Lower lobe of right lung (tissue), 2 donors: ENCODE measurements at places on chromosomes 5 and 9. TPM values are rescaled to one million over a fixed set of nuclear protein-coding genes. Genes with fewer than 3 reads are reported as not detected.
A peak's percentile ranks its signal among the peaks of the same experiment; 100 is the strongest.

DNA sequence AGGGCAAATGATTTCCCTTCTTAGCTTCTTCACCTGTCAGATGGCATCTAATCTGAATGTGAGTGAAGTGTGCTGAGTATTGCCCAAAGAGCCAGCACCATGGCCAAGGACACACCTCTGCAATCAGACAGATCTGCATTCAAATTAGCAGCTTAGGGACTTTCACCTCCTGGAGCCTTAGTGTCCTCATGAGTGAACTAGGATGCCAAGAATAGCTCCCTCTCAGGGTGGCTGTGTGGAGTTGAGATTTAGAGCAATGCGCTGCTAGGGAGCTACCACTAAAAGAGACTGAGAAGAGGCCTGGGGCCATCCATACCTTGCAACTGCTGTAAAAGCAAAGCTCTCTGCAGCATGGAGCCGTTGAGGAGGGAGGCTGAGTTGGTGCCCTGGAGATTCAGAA, 1.4 kb downstream of the CIZ1 start:
- H3K4me1 ChIP-seq, result peaks cover 20% of the 10 kb centered on the region
- no peak overlapping the region for H3K4me3 ChIP-seq
- no peak overlapping the region for H3K27ac ChIP-seq
- H3K27me3 ChIP-seq, result no peaks in the 10 kb centered on the region
- no peak for DNase-seq
- H3K36me3 ChIP-seq, result peaks cover 46% of the 10 kb centered on the region

- H3K36me3 ChIP-seq, result no peaks in the 10 kb centered on the region
- H3K27ac ChIP-seq, result no peak overlapping the region
- no peak for DNase-seq
- H3K27me3 ChIP-seq, result no peaks in the 10 kb centered on the region
- no peak overlapping the region for H3K4me3 ChIP-seq
Observed at GRCh38 chr5:170306381-170306831, 8.8 kb upstream of the LCP2 start.

The ADAMTS16 gene
- total RNA-seq, result 1.1 TPM

The IL4 gene
- not detected for total RNA-seq

The TAS2R1 gene
- not detected for total RNA-seq

DNA sequence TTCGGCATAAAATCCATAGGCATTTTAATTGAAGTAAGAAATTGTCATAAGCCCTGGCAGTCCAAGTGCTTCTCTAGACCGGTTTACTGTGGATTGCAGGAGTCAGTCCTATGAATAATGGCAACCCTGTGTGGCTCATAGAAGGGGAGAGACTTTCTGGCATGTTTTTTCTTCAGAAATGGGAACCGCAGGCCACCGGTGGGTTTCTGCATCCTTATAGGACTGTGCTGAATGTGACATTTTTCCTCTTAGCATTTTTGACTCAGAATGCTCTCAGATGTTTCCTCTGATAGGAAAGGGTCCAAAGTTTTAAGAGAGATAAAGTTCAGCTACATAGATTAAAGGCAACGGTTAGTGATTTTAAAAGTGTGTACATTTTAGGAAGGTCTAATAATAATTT, 6.3 kb downstream of the DAPK1 start:
- DNase-seq, result no peak
- H3K4me3 ChIP-seq, result no peak overlapping the region
- H3K27ac ChIP-seq, result peak overlapping the region; percentile 13
- H3K27me3 ChIP-seq, result no peaks in the 10 kb centered on the region
- peaks cover 53% of the 10 kb centered on the region for H3K4me1 ChIP-seq

DNA sequence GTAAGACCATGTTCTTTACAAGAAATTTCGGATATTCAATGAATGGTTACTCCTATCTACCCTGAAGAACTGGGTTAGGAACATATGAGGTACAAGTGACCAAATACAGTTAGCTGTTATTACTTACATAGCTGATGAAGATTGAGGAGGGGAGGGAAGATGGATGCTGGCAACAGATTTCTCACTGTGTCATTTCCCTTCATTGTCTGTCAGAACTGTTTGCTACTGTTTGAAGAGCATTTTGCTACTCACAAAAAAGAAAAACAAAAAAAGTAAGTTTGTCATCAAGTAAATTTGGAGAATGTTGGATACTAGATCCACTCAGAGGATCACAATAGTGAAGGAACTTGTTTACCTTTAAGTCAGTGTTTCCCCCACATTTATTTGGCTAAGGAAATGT, 53.7 kb downstream of the ENC1 start:
- no peak overlapping the region for H3K4me3 ChIP-seq
- no peak overlapping the region for H3K27ac ChIP-seq
- no peaks in the 10 kb centered on the region for H3K27me3 ChIP-seq

The IL17B gene
- total RNA-seq, result not detected

The FGD3 gene
- 23.9 TPM for total RNA-seq

The MYORG gene
- total RNA-seq, result 4.8 TPM

DNA sequence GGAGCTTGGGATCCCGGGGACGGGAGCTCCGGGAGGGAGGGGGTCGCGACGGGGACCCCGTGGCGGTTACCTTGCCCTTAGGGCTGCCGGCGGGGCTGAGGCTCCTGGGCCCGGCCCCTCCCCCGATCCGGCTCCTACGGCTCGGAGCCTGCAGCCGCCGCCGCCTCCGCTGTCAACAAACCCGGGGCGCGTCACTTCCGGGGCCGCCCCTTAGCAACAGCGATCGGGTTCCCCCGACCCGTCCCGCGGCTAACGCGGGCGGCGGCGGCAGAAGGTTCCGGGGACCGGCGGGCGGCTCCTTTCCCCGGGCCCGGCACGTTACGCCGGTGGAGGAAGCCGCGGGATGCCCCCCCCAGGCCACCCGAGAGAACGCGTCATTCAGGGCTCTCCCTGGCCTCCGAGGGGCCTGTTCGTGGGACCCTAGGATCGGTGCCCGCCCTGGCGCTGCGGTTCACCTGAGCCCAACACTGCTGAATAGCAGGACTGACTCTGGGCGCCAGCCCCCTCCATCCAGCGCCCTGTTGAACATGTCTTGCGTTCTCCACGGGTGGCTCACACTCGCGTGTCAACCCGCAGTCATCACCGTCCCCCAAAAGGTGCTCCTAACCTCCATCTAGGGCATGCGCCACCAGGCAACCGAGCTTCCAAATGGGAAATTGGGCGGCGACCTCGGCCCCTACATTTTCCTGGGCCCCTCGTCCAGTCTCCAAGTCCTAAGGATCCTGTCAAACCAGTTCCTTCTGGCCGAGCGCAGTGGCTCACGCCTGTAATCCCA, at the start of gene ZER1:
ZER1 (minus strand) TSS at position 183 of the 775 bp plus-strand sequence. CDS start 16,362 bp downstream, outside the sequence.
- H3K36me3 ChIP-seq, result peaks cover 9% of the 10 kb centered on the region
- DNase-seq, result peak; percentile 97
- H3K4me1 ChIP-seq, result peaks cover 24% of the 10 kb centered on the region
- H3K27me3 ChIP-seq, result no peaks in the 10 kb centered on the region

- peak overlapping the region; percentile 37 for H3K27ac ChIP-seq
- peak overlapping the region; percentile 52 for H3K4me3 ChIP-seq
- peak; percentile 61 for DNase-seq
- H3K4me1 ChIP-seq, result peaks cover 3% of the 10 kb centered on the region
- H3K27me3 ChIP-seq, result no peaks in the 10 kb centered on the region
- no peaks in the 10 kb centered on the region for H3K36me3 ChIP-seq
Observed at GRCh38 chr5:59587489-59588337, 305.8 kb downstream of the PDE4D start.

DNA sequence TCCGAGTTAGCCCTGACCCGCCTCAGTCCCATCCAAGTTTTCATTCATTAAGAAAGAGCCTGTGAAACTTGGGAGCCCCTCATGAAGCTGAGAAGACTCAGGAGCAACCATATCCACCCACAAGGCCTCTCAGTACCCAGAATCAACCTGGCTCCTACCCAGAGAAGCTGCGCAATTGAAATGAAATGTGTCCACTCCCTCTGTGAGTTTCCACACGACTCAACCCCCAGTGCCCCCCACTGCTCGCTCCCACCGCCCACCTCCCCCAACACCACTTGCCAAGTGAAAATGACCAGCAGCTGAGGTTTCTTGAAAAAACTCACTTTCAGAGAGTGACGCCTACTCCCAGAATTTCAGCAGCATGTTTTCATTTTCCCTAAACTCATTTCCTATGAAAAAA, 104.6 kb downstream of the CDK5RAP2 start:
- peaks cover 23% of the 10 kb centered on the region for H3K4me1 ChIP-seq
- DNase-seq, result no peak
- H3K4me3 ChIP-seq, result no peak overlapping the region
- peaks cover 47% of the 10 kb centered on the region for H3K36me3 ChIP-seq

DNA sequence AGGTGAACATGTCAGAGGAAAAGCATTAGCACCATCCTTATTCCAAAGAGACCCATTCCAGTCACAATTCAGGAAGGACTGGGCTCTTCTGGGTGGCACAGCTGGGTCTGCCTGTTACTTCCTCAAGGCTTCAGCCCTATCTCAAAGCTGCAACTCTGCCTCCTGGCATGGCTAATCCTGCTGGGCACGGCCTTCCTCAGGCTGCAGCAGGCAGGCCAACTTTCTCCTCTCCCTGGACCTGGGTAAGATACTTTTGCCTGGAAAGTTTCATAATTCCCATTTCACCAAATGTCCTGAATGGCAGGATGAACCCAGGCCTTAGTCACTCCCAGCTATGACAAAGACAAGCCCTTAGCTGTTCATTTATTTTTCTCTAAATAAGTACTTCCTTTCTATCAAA, 50.1 kb downstream of the MACROH2A1 start:
- no peaks in the 10 kb centered on the region for H3K27me3 ChIP-seq
- H3K4me3 ChIP-seq, result no peak overlapping the region
- peaks cover 93% of the 10 kb centered on the region for H3K36me3 ChIP-seq
- H3K27ac ChIP-seq, result no peak overlapping the region
- H3K4me1 ChIP-seq, result peaks cover 5% of the 10 kb centered on the region

The CER1 gene
- not detected for total RNA-seq

- H3K27ac ChIP-seq, result no peak overlapping the region
Observed at GRCh38 chr9:89617978-89618377, 13.2 kb downstream of the GADD45G start.

GRCh38 chr5:36253575-36253974, 11.8 kb upstream of the NADK2 start:
- no peaks in the 10 kb centered on the region for H3K4me1 ChIP-seq
- no peaks in the 10 kb centered on the region for H3K36me3 ChIP-seq
- H3K4me3 ChIP-seq, result no peak overlapping the region
- no peak for DNase-seq
- no peak overlapping the region for H3K27ac ChIP-seq

DNA sequence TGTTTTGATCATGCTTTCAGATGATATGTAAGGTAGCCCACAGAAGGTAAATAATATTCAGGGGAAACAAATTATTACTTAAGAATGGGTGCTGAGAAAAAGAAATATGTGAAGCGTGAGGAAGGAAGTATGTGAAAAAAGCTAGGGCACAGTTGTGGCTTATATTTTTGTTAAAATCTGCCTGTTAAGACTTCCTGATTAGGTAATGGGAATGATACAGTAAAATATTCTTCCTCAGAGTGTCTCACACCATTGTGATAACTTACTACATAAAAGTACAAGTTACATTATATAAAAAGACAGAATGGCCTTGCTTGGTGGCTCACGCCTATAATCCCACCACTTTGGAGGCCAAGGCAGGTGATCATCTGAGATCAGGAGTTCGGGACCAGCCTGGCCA, 18.7 kb upstream of the PARP8 start:
- no peak for DNase-seq
- no peak overlapping the region for H3K4me3 ChIP-seq
- no peaks in the 10 kb centered on the region for H3K36me3 ChIP-seq
- no peak overlapping the region for H3K27ac ChIP-seq

The CSF1R gene
- 78.2 TPM for total RNA-seq

The TBC1D13 gene
- 25.6 TPM for total RNA-seq

- no peaks in the 10 kb centered on the region for H3K4me1 ChIP-seq
- H3K27ac ChIP-seq, result no peak overlapping the region
- peaks cover 92% of the 10 kb centered on the region for H3K36me3 ChIP-seq
- H3K27me3 ChIP-seq, result no peaks in the 10 kb centered on the region
- no peak overlapping the region for H3K4me3 ChIP-seq
Observed at GRCh38 chr9:93649610-93650261, 73.4 kb downstream of the PHF2 start.
